ENCODE measurements at places on chromosomes 2 and 18.

DNA sequence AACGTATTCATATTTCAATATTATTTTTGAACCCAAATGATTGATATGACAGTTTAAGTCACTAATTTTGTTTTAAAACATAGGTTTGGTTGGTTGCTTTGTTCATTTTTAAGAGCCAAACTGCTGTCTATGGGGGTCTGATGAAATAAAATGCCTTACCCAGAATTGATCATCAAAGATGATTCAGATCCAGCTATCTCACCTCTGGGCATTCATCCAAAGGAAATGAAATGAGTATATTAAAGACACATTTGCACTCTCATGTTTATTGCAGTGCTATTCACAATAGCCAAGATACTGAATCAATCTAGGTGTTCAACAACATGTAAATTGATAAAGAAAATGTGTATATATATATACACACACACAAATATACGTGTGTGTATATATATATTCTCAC lies 326.9 kb upstream of the GULP1 start:
- no peak for DNase-seq

GRCh38 chr2:201357221-201357620 lies at the start of gene FLACC1:
FLACC1 (minus strand) TSS chr2:201357345; CDS start chr2:201351404, 5,941 bp downstream.
- DNase-seq: no peak

DNA sequence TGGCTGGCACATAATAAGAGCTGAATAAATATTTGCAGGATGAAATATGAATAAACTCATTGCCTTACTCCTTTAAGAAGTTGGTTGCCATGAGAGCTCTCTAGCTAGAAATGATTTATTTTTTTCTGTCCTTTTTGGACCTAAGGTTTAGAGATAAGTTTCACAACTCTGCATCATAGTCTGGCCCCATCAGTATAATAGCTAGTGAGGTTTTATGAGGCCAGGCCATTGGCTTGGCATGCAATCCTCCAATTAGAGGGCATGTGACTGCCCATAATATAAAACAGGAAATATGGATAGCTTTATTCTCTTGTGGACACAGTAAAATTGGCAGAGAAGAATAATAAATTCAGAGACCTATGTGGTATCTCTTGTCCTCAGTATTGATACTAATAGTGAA lies 26.2 kb upstream of the INSIG2 start:
- DNase-seq: no peak

- no peak for DNase-seq
Measured at GRCh38 chr2:111966241-111966640, 67.8 kb downstream of the MERTK start.

DNA sequence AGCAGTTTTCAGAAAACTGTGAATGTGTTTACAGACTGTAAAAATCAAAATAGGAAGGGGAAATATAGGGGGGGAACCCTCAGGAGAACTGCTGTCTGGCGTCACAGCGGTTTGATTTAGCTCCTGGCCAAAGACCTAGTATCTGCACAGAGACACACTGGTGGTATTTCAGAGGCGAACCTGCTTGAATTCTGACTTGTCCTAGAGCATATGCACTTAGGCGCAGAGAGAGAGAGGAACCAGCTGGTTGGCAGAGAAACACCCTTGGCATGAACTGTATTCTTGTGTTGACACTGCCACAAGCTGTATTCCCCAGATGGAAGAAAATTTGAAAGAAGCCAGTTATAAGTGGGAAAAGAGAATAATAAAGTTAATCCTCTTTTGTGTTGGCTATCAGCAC lies 506.5 kb upstream of the NRP2 start:
- DNase-seq: no peak

- DNase-seq: no peak
Measured at GRCh38 chr2:45944074-45944473, 292.6 kb downstream of the PRKCE start.

DNA sequence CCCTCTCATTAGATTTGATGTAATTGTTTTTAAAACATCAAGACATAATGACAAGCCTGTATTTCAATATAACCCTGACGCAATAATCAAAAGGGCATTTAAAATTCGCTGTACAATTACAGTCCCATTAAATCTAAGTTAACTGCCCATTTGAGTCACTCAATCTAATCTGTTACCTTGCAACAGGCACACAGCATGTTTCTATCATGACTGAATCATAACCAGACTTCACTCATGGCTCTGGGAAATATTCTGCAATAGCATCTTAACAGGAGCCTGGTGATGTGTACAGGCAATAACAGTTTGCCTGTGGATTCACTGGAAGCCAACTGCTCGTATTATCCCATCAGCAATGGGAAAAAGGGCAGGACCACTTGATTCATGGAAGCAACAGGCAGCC lies 142.3 kb upstream of the NCKAP5 start:
- no peak for DNase-seq

- DNase-seq: no peak
Measured at GRCh38 chr18:50277942-50278341, 3.4 kb downstream of the MBD1 start.

DNA sequence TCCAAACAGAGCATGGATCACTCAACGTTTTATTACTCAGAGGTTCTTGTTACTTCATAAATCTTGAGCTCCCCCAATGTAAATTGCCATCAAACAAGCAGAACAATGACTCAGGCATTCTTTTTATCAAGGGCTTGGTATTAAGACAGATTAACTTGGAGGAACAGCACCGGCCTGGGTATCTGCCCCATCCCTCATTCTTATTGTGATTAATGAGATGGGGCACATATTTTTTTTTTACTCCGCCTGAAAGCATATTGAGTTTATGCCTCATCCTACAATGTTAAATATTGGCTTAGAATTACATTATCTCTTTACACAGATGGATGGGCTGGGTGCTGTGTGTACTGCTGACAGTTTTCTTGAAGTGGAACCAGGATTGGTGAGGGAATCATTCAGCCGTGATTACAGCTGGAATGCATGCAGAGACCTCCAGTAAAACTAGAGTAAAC lies 387.3 kb downstream of the CLIP4 start:
- no peak for DNase-seq

DNA sequence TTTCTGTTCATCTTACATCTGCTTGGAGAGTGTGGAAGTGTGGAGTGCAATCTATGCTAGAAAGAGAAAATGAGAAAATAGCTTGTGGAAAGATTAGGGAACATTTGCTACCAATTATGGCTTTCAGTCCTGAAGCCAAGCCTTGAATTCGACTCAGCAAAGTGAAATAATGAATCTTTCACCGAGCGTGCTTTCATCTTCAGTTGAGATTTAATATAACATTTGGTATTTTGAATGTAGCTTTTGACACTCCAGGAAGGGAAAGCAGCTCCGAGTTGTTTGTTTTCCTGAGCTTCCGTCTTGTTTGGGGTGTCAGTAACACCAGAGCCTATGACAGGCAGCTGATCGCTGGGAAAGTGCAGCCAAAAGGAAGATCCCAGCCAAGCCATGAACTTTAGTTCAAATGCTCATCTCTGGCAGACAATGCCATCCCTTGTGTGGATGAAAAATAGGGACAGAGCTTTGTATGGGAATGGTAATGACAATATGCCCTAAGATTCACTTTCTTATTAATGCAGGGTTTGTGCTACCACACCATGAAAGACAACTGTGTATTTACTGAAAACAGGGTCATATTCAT lies 25.0 kb upstream of the PHLPP1 start:
- DNase-seq: no peak

DNA sequence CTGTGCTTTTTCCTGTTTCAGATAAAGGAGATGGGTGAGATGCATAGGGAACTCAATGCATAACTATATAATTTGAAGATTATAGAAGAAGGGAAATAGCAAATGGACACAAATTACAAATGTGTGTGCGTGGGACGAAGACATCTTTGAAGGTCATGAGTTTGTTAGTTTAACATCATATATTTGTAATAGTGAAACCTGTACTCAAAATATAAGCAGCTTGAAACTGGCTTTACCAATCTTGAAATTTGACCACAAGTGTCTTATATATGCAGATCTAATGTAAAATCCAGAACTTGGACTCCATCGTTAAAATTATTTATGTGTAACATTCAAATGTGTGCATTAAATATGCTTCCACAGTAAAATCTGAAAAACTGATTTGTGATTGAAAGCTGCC lies 16.4 kb upstream of the MSH2 start:
- no peak for DNase-seq

DNA sequence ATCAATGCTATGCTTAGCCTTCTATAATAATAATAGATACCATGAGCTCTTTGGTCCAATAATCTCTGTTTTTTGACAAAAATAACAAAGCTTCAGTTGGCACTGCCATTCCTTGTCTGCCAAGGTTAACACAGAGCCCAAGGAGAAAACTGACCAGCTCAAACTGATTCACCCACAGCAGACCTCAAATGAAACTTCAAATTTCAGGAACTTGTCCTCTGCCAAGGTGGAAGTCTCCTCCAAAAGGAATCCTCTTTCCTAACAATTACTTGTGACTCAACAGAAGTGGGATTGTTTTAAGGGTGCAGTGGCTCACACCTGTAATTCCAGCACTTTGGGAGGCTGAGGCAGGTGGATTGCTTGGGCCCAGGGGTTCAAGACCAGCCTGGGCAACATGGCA lies 12.1 kb downstream of the AAK1 start:
- DNase-seq: no peak
